ENCODE measurements at places on chromosomes 12 and 14. TPM values are rescaled to one million over a fixed set of nuclear protein-coding genes. Genes with fewer than 3 reads are reported as not detected.

TMTC2 gene
- polyA plus RNA-seq, result 3.7 TPM

CLEC7A gene
- polyA plus RNA-seq, result 0.62 TPM

CLEC4C gene
- not detected for polyA plus RNA-seq

MYF5 gene
- polyA plus RNA-seq, result not detected

KRT79 gene
- 0.09 TPM for polyA plus RNA-seq

KRT74 gene
- polyA plus RNA-seq, result 0.10 TPM

FOXA1 gene
- 0.85 TPM for polyA plus RNA-seq

FLVCR2 gene
- polyA plus RNA-seq, result 0.40 TPM

RNASE3 gene
- polyA plus RNA-seq, result not detected
